ENCODE measurements at places on chromosomes 7 and 10.

- no peak for DNase-seq
These were observed 145.0 kb downstream of the ADAM12 start for GRCh38 chr10:126243306-126243705.

DNA sequence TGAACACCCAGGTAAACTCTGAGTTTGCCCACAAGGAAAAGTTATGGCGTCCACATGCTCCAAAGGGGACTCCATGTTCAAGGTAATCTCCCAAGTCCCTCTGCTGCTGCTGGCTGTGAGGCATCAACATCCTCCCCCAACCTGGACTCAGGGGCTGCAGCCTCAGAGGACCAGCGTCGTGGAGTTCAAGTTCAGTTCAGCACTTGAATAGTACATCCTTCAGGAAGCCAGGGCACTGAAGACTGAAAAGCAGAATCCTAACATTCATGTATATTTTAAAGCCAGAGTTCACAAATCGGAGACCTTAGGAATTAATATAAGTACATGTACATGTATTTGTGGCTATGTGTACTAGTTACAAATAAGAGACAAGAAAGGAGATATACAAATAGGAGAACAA lies 90.4 kb downstream of the PTPRE start:
- DNase-seq: peak; percentile 35

GRCh38 chr10:110919349-110919931 lies at the start of gene SHOC2:
TSS of gene SHOC2 (plus strand) at chr10:110919604. CDS start at chr10:110964359, 44,755 bp downstream.
- DNase-seq: peak; percentile 75

DNA sequence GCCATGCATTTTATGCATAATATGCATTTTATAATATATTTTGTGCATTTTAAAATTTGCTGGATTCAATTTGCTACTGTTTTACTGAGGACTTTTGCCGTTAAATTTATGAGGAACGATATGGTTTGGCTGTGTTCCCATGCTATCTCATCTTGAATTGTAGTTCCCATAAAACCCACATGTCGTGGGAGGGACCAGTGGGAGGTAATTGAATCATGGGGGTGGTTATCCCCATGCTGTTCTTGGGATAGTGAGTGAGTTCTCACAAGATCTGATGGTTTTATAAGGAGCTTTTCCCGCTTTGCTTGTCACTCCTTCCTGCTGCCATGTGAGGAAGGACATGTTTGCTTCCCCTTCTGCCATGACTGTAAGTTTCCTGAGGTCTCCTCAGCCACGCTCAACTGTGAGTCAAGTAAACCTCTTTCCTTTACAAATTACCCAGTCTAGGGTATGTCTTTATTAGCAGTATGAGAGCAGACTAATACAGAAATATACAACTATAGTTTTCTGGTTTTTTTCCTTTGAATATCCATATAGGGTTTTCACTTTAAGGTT lies 201.4 kb upstream of the SH2B2 start:
- no peak for DNase-seq

GRCh38 chr7:130961128-130961601 lies 227.2 kb upstream of the KLF14 start:
- peak; percentile 80 for DNase-seq

- DNase-seq: no peak
These were observed 148.8 kb upstream of the AGK start for GRCh38 chr7:141402277-141402996.

DNA sequence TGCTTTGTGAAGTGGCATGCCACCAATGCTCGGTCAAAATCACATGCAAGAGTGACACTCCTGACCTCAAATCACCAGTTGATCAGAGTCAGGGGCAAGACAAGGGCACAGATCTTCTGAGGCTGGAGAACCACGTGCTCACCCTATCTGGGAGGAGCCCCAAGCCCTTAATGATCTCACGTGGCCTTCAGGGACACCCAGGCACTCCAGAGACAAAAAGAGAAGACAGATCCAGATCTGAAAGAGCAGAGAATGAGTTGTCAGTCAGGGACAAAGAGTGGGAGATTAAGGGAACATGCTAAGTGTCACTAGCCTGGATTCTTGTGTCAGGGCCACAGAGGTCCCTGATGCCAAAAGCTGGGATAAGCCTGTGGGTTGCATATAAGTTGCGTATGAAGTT lies 134.3 kb downstream of the PLXNA4 start:
- no peak for DNase-seq

- no peak for DNase-seq
These were observed 98.6 kb upstream of the MKX start for GRCh38 chr10:27844223-27844622.

Data from iris pigment epithelial cell (primary cell).